Activated CD4-positive, CD25-positive, alpha-beta regulatory T cell (primary cell): ENCODE measurements at places on chromosomes 7 and 10.

DNA sequence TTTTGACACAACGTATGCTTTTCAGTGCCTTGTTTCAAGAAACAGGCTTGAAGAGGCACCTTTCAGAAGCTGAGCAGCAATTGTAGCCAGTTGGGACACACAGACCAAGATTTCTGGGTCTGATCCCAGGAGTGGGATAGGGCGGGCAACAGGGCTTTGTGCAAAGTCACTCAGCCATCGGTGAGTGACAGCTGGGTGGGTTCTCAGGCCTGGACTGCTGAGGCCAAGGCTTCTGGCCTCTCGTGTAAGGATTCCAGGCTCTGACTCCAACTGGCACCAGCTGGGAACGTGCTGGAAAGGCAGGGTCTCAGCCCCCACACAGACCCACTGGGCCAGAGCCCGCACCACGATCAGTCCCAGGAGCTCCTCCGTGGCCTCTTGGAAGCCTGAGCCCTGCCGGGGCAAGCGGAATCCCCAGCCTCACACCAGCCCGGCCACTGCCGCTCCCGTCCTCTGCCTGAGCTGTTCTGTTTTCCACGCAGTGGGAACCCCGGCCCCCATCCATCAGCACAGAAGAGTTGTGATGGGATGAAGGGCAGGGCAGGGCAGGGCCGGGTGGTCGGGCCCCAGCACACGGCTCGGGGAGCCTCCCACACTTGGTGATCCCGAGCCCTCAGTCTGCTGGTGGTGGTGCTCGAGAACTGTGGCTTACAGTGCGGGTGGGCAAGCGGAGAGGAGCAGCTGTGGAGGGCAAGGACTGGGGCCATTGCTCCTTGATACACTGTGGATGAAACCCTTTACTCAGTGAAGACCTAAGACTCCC, 46.8 kb downstream of the VIPR2 start:
- DNase-seq: no peak

DNA sequence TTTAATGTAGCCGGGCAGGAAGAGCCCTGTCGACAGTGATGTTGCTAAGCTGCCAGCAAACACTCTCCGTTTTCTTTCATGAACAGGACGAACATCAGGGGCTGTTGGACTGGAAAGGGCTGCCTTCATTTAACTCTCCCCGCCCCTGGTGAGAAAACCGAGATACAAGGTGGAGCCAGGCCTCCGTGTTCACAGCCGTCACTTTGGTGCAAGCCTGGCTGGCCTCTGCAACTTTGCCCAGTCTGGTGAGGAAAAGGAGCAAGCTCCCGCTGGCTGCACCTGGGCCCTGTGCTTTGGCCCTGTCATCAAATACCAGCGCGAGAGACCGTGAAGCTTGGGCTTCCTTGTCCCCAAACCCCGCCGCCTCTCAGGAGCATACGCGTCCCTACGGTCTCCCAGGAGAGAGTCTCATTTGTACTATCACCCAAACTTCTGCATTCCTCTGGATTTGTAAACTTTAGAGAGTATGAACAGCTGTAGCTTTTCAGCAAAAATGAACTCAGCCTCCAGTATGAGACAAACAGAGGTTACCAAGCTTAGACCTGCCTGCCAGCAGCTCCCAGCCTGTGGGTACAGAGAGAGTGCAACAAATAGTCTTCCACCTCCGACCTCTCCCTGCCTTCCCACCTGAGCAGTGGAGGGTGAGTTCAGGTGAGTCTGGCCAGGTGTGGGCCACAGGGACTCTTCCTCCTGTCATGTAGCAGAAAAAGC, 445.3 kb upstream of the MGMT start:
- DNase-seq: no peak

- DNase-seq: no peak
These were observed 72.5 kb downstream of the CDHR3 start for GRCh38 chr7:106035568-106035967.

GRCh38 chr10:103227416-103227815, 18.3 kb upstream of the RPEL1 start:
- no peak for DNase-seq

DNA sequence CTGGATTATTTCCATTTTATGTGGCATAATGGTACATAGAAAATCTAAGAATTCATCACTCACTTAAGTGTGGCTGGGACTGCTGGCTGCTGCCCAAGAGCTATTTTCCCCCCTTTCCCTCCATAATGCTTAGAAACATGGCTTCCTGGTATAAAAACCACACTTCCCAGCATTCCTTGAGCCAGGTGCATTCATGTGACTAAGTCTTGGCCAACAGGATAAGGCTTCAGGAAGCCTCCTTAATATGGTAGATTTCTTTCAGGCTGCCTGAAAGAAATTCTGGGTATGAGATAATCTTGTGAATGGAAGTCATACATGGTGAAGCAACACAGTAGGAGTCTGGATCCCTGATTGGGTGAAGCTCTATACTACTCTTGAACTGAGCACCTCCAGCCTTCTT, 178.0 kb downstream of the JAZF1 start:
- no peak for DNase-seq

- DNase-seq: no peak
These were observed 7.4 kb upstream of the MALRD1 start for GRCh38 chr10:19041171-19041570.

DNA sequence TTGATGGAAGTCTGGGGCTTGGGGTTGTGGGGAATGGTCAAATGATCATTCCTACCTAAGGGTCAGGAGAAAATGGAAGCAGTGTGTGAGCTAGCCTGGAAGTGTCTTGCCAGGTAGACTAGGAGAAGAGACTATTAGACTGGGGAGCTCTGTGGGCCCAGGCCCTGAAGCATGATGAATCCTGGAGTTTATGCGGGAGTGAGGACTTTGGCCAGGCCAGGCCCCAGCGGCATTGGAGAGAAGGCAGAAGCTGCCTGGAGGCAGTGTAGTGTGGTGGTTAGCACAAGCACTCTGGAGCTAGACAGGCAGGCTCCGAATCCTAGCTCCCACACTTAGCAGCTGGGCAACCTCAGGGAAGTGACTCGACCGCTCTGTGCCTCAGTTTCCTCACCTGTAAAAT, 29.3 kb downstream of the ZMIZ1 start:
- no peak for DNase-seq

- DNase-seq: no peak
These were observed 49.4 kb downstream of the VCL start for GRCh38 chr10:74047304-74047703.

- no peak for DNase-seq
These were observed 18.4 kb downstream of the GFRA1 start for GRCh38 chr10:116254422-116255155.

- no peak for DNase-seq
These were observed 48.9 kb downstream of the ZNF277 start for GRCh38 chr7:112255388-112255720.

- no peak for DNase-seq
These were observed 277.4 kb downstream of the ARL4A start for GRCh38 chr7:12964836-12965235.

DNA sequence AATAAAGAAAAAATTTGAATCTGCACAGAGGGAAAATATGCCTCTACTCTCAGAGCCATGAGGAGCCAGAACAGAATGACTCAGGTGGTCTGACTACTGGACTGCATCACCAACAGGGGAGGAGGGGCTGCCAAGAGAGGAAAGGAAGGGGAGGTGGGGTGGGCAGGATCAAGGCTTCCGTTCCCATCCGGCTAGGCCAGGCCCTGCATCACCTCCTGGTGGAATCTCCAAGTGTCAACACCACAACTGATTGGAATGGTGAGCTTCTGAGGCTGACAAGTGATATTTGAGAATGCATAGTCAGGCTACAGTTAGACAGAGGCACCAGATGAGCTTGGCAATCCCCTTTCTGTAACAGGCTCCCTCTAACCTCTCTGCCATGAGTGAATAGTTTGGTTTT, 10.4 kb upstream of the GPR26 start:
- no peak for DNase-seq

GRCh38 chr7:12322903-12323300, 80.8 kb downstream of the VWDE start:
- no peak for DNase-seq

- DNase-seq: no peak
These were observed 2.8 kb upstream of the SMARCD3 start for GRCh38 chr7:151251328-151251688.
